Eye (tissue), 1 donor: ENCODE measurements at places on chromosomes 6 and 20.

GRCh38 chr20:60352017-60352416 is 393.8 kb downstream of the CDH26 start:
- DNase-seq, result no peak

DNA sequence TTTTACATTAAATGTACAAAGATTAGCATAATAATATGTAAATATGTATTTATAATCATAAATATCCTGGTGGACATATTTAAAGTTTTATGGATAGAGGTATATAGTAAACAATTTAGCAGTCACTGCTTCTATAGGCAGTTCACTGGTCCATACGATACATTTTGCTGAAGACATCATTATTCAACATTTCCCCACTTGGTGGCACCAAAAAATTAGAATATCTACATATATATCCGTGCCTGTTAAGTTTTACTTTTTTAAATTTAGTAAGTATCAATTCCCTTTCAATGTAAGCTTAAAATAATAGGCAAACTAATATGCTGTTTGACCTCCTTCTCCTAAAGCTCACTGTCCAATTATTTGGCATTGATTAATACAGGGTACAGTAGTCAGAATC is 64.2 kb downstream of the LMBRD1 start:
- peak; percentile 37 for DNase-seq

DNA sequence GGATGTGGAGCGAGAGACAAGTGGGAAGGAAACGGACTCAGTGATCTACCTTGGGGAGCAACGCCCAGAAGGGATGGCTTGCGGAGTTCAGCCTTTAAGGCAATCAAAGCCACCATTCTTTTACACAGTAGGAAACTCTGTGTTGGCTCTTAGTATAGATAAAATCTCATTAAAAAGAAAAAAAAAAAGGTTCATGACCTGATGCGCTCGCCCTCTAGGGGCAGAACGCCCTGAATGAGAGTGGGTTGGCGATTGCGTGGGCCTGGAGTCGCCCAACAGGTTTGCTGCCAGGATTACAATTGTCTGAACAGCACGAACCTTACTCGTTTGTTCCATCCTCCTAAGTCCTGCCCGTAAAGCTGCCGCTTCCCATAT is 1.2 kb downstream of the TPD52L1 start:
- peak; percentile 43 for DNase-seq

- peak; percentile 97 for DNase-seq
Observed at GRCh38 chr20:10433623-10434466, at the start of gene MKKS. TSS of gene MKKS (minus strand) at chr20:10434222. CDS start at chr20:10413514, 20,708 bp downstream.

GRCh38 chr20:49825521-49826033 is 12.9 kb downstream of the SLC9A8 start:
- DNase-seq, result no peak

GRCh38 chr6:150516199-150516598 is 83.5 kb upstream of the PLEKHG1 start:
- DNase-seq, result no peak

DNA sequence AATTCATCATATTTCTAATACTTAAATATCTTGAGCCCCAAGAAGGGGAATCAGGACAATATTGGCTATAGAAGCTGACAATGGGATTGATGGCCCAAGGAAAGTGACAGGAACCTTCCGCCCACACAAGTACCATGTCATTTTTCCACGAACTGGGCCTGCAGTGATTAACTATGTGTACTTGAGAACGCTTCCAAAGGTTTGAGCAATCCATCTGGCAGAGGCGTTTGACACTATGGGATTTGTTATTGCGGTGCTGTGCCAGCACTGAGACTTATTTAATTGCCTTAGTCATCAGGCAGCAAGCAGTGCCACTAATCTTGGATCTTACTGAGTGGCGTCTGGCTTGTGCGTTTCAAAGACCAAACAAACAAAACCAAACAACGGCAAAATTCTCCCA is 135.6 kb upstream of the UST start:
- no peak for DNase-seq

DNA sequence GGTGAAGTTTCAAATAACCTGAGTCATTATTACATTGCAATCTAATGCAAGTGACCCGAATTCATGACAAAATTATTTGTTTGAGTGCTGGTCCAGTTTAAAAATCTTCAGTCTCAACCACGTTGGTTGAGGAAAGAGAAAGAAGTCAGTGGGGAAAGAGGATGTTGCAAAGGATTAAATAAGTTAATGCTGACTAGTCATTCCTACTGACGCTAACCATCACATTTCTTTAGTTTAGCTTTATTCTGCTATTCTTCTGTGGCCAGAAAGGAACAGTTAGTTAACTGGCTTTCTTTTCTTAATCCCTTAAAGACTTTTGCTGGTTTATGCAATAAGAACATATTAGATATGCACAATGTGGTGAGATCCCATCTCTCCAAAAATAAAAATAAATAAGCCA is 143.8 kb upstream of the FAM83B start:
- DNase-seq, result no peak
